CD8-positive, alpha-beta memory T cell (primary cell): ENCODE measurements at places on chromosomes 1 and 21.
A peak's percentile ranks its signal among the peaks of the same experiment; 100 is the strongest.

GRCh38 chr1:183734543-183735036, 70.3 kb upstream of the RGL1 start:
- DNase-seq = no peak

DNA sequence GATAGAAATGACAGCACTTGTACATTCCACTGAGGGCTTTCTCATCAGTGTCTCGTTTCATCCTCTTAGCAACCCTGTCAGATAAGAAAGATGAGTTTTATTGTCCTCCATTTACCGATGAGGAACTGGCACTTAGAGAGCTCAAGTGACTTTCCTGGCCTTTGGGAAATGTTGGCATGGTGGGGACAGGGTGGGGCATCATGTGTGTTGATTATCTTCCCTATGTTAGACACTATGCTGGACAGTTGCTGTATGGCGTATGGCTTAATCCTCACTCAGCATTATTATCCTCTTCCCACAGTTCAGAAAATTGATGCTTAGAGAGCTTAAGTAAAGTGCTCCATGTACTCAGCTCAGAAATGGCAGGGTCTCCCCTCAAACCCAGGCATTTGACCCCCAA, 163.2 kb downstream of the CAMTA1 start:
- no peak for DNase-seq

DNA sequence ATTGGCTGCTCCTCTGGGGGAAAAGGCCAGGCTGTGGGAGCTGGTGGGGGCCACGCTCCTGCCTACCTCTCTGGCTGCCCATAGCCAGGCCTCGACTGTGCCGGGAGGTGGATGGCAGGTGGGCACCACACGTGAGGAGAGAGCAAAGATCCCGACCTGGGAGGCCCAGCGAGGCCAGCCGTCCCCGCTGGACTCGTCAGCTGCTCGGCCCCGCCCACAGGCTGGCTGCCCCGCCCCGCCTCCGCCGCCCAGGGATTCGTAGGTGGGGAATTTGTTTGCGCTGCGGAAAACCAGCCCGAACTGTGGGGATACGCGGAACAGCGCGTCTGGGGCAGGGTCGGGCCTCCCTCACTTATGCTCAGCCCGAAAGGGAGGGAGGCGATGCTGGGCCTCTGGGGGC, 31.7 kb downstream of the TP73 start:
- DNase-seq = no peak

GRCh38 chr1:20733360-20733975, 965 bp upstream of the SH2D5 start:
- no peak for DNase-seq

DNA sequence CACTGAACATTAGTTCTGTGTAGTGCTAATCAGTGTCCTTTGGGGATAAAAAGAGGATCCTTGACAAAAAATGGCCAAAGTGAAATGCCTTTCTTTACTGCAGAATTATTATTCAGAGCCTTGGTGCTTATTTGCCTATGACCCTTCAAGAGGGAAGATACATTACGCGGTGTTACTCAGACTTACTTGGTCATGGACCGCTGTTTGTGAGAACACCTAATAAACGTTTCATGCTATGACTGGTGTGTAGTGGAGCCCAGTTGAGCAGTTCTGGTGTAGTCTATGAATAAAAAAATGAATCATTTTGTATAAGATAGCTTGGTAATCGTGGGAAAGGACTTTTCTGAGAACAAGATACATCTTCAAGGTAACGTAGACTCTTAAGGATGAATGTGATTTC, 8.3 kb downstream of the NFYC start:
- no peak for DNase-seq

DNA sequence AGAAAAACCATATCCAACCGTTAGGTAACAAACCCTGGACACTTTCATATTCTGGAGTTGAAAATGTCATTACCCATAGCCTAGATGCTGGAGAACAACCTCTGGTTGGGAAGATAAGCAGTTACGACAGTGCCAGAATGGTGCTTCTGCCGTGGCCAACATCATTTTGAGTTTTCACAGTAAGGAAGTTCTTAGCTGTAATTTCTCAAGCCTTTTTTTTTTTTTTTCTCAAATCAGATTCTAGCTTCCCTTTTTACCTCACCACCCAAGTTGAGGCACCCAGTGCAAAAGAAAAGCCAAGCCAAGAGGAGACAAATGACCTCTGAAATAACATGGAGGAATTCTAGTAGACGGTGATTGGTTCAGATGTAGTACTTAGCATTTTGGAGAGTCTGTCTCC, 21.8 kb downstream of the PPT1 start:
- no peak for DNase-seq

- DNase-seq = no peak
Measured at GRCh38 chr1:15650433-15650832, 33.2 kb downstream of the DDI2 start.

DNA sequence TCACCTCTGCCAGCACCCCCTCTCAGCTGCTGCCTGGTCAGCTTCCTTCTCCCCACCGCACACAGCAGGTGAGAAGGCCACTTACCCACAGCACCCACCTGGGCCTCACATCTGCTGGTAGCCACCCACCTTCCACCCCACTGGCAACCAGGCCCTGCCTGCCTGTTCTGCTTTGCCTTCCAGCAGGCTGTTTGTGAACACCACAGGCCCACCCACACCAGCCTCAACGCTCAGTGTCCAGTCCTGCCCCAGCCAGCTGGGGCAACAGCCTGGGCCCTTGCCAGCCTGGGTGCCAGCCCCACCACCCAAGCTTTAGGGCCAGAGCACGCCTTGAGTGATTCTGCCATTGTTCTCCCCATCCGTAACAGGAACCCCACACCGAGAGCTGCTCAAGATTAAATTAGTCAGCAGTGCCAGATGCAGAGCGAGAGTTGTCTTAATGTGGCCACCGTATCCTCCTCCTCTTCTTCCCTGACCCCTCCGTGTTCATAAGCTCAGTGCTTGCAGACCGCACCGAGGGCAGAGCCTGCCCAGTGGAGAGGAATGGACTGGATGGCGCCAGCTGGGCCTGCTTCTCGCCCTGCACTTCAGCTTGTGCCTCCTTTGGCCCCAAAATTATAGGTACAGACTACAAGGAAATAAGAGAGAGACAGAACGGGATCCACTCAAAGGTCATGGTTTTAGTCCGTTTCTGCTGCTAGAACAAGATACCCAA, 120.3 kb upstream of the COL6A1 start:
- no peak for DNase-seq

- peak; percentile 24 for DNase-seq
Measured at GRCh38 chr1:224433041-224433691, 1.4 kb downstream of the WDR26 start.

- DNase-seq = no peak
Measured at GRCh38 chr1:229040630-229041358, 230.1 kb upstream of the RAB4A start.

GRCh38 chr1:93219443-93219842, 38.9 kb downstream of the CCDC18 start:
- peak; percentile 3 for DNase-seq

GRCh38 chr1:166952002-166952746, 23.2 kb downstream of the ILDR2 start:
- DNase-seq = no peak

- DNase-seq = no peak
Measured at GRCh38 chr1:111062624-111063023, 77.3 kb downstream of the DRAM2 start.

DNA sequence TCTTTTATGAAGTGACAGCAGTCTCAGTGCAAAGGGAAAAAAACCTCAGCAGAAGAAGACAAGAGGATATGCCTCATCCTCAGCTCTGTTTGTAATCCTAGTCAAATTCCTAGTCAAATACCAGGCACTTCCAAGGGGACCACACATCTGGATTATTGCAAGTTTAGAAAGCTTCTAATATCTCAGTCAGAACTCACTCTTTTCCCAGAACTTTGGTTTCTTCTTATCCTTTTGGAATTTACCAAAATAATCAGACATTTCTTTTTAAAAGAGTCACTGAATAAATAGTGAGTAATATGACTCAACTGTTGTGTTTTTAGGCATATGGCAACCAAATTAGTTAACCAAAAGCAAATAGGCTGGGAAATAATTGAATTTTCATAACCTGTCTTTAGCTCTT, 47.8 kb downstream of the PRRX1 start:
- DNase-seq = no peak

DNA sequence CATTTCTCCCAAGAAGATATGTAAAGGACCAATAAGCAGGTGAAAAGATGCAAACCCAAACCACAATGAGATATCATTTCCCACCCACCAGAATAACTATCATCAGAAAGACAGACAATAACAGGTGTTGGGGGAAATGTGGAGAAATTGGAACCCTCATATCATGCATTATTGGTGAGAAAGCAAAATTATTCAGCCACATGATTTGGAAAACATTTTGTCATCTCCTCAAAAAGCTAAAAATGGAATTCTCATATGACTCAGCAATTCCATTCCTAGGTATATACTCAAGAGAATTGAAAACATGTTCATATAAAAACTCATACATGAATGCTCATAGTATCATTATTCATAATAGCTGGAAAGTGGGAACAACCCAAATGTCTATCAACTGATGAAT, 25.1 kb upstream of the RNF186 start:
- DNase-seq = no peak

DNA sequence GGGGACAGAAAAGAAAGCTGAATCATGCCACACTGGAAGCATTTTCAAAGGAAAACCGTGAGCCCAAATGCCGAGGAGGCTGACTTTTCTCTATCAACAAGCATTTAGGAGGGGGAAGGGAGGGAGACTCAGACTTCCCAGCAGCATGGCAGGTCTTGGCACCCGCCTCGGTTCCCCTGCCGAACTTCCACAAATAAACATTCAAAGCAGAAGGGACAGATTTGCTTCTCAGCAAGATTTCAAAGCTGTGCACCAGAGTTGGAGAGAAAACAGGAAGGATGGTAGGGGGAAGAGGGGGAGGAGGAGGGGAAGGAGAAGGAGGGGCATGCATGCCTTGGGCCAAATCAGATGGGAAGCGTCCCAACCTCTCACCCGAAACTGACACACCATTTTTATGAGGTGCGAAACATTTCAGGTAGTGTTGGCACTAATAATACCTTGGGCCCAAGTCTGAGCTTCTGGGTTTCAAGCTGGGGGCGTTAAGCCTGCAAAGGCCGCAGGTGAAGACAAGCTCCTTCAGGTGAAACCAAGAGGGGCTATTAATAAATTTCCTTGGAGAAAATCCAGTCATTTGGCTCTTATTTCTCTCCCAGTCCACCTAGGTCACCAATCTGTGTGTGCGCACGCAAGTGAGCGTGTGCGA, 26.4 kb downstream of the ABCA4 start:
- DNase-seq = no peak
